ENCODE measurements at places on chromosomes 12 and 14. TPM values are rescaled to one million over a fixed set of nuclear protein-coding genes. Genes with fewer than 3 reads are reported as not detected.
A peak's percentile ranks its signal among the peaks of the same experiment; 100 is the strongest.

- DNase-seq: no peak
These were observed 54.4 kb downstream of the TESC start for GRCh38 chr12:117044790-117045159.

- DNase-seq: peak; percentile 25
These were observed 7.5 kb upstream of the UBE2N start for GRCh38 chr12:93449277-93449676.

- DNase-seq: no peak
These were observed 100.0 kb downstream of the DUSP6 start for GRCh38 chr12:89252284-89252683.

GRCh38 chr12:49051373-49051764 is 9.2 kb downstream of the KMT2D start:
- DNase-seq: no peak

SPTLC2 gene
- polyA plus RNA-seq: 2.1 TPM

DNA sequence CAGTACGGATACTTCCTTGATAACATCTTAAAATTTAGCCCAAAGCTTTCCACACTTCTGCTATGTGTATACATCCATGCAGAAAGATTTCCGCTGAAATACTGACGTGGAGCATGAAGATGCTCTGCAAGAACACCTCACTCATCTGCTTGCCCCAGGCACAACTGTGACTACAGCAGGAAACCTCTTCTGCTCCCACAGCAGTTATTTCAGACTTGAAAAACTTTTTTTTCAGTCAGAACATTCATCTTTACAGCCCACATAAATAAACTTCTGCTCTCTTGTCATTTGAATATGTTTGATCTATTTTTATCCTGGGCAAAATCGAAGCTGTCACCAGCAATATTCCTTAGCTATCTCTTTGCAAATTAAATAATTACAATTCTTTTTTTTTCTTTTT is 6.8 kb upstream of the LRIG3 start:
- no peak for DNase-seq

- no peak for DNase-seq
These were observed 45.4 kb downstream of the CLMN start for GRCh38 chr14:95274279-95274678.

NRIP2 gene
- 1.9 TPM for polyA plus RNA-seq

DNA sequence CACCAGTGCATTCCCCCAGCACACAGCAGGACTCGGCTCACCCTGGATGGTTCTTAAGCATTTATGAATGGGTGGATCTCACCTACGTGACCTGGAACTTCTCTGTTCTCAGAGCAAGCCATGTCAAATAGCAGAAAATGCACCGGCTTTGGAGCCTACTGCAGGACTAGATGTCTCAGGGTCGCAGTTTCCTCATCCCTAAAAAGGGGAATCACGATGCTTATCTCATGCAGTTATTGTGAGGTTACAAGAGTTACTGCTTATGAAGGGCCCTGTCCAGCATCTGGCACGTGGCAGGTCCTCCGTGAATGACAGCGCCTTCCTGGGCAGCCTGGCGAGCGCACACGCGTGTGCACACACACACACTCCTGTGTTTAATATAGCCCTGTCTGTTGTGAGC is 128.5 kb downstream of the ETV6 start:
- no peak for DNase-seq

RNASE7 gene
- not detected for polyA plus RNA-seq

AP5M1 gene
- 42.2 TPM for polyA plus RNA-seq

DNA sequence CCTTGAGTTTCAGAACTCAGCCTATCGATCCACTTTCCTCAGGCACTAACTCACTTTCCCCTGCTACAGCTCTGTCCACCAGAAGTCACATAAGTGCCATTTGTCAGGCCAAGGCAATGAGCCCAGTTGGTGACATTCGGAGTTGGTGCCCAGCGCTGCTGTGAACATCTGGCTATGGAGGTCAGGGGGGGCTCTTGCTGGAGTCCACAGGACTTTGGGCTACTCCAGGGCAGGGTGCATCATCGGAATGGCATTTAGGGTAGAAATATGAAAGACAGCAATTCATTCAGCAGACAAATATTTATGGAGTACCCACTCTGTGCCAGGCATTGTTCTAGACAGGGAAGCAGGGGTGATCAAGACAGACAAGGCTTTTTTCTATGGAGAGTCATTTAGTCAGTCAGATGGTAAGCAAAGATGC is 1.5 kb upstream of the PPP1CC start:
- DNase-seq: no peak
